NCI-H1930 (cell line): ENCODE measurements at places on chromosomes 7 and 10.

DNA sequence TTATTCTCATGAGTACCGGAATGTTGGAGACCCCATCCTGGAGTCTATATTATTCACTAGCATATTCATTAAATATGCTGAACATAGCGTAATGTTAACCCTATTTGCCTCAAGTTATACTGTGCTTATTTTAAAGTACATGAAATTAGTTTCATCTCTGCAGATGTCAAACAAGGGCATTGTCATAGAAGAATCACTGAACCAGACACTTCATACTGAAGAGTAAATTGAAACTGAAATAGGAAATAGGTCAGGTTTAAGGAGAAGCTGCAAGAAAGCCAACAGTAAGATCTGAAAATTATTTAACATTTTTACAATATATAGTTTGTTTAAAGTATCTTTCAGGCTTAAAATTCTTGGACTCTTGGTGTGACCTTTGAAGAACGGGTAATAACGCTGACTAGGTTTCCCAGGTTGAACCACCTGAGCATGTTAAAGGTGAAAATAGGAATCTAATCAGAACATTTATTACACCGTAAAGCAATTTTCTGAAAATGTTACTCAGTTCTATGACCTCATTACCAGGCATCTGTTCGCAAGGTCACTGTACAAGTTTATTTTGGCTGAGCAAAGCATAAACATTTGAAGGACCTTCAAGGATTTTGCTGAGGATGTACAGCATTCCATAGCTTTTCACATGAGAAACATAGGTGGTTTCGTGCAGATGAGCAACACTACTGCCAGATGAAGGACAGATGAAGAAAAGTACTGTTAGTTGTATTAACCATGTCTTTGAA is 82.7 kb downstream of the REEP3 start:
- DNase-seq = no peak

- DNase-seq = no peak
Observed at GRCh38 chr10:73791871-73792400, 6.5 kb downstream of the ZSWIM8 start.

GRCh38 chr7:114979388-114979787 is 57.5 kb downstream of the MDFIC start:
- DNase-seq = no peak

DNA sequence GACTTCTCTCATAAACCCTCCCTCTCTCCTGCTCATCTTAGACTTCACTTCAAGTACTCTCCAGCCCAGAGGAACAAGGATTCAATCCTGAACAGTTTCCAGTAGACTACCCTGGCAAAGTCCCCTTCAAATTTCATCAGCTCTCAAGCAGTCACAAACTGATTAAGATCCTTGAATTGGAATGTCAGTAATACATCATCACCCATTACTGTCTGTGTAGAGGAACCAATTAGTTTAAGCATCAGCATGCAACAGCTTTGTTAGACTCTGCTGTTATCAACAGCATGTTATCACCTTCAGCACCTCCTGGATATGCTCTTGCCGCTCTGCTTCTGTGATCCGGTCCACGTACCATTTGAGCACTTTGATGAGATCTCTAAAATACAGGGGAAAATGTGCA is 307.0 kb upstream of the IMMP2L start:
- DNase-seq = no peak

GRCh38 chr10:124996854-124997215 is 54.9 kb downstream of the ZRANB1 start:
- no peak for DNase-seq

DNA sequence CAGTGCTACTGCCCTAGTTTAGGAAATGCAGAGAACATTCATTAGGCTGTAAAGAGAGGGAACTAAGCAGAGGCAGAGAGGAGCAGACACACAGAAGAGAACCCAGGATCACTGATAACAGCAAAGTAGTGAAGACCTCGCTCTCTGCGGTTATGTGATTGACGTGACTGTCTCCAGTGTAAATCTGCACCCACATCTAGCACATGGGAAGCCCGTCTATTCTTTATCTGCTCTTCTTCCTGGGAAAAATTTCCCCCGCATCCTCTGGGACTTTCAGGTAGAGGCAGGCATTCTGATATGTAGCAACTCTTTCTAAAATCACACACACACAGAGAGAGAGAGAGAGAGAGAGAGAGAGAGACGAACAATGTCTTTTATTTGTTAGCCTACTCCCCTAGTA is 699.6 kb downstream of the GRID1 start:
- no peak for DNase-seq

GRCh38 chr10:5283305-5284158 is 81.2 kb upstream of the UCN3 start:
- DNase-seq = no peak

DNA sequence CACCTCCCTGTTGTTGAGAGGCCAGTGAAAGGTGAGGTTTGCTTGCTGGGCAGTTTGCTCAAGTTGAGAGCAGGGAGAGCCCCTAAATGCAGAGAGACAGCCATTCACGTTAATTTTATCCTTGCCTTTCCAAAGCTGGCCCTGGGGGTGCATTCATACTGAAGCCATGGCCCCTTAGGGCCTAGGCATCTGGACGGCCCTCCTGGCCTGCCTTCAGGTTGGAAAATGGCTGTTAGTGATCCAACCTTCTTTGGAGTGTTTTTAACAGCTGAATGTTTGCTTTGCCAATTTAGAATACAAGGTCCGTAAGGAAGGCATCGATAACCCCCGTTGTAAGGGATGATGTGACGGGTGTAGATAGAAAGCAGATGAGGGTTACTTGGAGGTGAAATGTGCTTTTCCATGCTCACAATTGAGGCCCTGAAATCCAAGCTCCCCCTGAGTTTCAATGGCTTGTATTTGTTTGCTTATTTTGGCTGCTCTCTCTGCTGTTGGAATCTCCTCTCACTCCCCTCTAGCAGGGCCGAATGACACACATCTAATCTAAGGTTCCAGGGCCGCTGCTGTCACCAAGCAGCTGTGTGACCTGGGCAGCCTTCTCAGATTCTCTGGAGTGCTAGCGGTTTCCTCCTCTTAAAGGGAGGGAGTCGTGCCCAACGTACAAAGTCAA is 171.6 kb upstream of the MKI67 start:
- DNase-seq = no peak

GRCh38 chr7:16850614-16851466 is 30.9 kb downstream of the AGR3 start:
- DNase-seq = no peak
